NCI-H1417 treated with DMSO at 0.1 percent for 48 hours (cell line): ENCODE measurements at places on chromosomes 16 and 17.

GRCh38 chr16:29994600-29995323, 655 bp downstream of the HIRIP3 start:
- DNase-seq = no peak

DNA sequence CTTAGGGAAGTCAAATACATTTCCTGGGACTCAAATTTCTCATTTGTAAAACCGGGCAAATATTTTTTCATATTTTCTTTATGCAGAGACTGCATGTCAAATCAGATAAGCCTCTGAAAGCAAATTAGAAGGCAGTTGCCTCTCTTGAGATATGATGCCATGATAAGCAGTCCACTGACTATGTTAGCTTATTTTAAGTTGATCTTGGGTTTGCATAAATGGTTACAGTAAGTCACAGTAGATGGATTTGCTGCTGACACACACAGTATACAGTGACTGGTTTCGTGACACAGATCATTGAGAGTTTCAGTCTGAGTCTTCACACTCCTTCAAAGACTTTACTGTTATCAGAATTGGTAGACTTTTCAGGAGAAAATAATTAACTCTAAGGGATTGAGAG, 927.6 kb upstream of the CDH8 start:
- no peak for DNase-seq

DNA sequence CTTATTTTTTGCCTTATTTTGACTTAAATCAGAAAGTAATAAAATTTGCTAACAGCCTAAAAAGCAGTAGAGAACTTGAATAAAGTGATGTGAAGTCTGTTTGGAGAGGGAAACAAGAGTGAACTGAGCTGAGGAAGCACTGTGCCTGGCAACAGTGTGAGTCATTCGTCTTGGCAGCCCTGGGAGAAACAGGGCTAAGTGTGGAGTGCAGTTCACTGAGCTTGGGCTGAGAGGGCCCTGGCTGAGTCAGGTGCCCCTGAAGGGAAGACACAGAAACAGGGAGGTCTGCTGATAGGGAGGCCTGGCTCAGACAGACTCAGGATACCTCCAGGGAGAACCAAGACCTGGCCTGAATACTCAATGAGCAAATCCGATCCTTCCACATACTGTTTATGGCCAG, 132.1 kb downstream of the HS3ST4 start:
- DNase-seq = no peak

- DNase-seq = no peak
Measured at GRCh38 chr17:65749479-65749878, 188.0 kb upstream of the AXIN2 start.

- no peak for DNase-seq
Measured at GRCh38 chr17:46121165-46121764, 72.0 kb downstream of the KANSL1 start.

GRCh38 chr17:16423226-16423872, 8.0 kb downstream of the TRPV2 start:
- DNase-seq = no peak
